Colonic mucosa (tissue), 4 donors: ENCODE measurements at places on chromosomes 4 and X. TPM values are rescaled to one million over a fixed set of nuclear protein-coding genes. Genes with fewer than 3 reads are reported as not detected.

Gene CXCL8
- total RNA-seq, result 4.7 TPM

GRCh38 chrX:151701071-151701470 lies 5.8 kb downstream of the PRRG3 start:
- DNase-seq, result no peak

Gene CENPVL2
- total RNA-seq, result not detected

Gene ANOS1
- total RNA-seq, result 0.52 TPM

DNA sequence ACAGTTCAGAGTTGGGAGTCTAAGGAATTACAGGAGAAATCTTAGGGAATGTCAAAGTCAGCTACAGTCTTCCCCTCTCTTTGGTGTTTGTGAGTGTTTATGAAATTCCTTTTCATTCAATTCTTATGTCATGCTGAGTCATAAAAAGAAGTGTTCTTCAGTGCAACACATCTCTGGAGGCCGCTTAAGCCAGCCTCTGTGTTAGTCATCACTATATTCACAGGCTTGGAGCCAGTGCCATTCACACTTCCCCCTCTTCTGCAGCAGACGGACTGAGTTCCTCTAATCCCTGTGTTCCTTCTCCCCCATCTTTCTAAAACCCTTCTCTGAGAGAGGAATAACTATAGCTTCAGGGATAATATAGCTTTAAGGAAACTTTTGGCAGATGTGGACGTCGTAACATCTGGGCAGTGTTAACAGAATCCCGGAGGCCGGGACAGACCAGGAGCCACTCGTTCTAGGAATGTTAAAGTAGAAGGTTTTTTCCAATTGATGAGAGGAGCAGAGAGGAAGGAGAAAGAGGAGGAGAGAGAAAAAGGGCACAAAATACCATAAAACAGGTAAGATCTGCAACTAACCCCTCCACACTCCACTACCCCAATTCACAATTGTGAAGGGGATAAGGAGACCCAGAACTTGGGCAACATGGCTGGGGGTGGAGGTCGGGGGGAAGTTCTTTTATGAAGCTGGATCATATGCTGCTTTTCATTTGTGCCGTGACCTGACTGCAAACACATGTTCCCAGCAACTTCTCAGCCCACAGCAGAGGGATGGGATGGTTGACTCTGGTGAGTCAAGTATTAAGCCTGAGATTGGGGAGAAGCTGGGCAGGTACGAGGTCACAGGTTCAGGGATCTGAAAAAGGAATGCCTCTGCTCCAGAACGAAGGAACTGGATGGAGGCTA lies at the start of gene SRPX2:
Gene SRPX2 (plus strand): TSS at position 244 of the 905 bp plus-strand sequence. CDS start 2,124 bp downstream, outside the sequence.
- DNase-seq, result no peak

Gene ATP2B3
- total RNA-seq, result 0.24 TPM

DNA sequence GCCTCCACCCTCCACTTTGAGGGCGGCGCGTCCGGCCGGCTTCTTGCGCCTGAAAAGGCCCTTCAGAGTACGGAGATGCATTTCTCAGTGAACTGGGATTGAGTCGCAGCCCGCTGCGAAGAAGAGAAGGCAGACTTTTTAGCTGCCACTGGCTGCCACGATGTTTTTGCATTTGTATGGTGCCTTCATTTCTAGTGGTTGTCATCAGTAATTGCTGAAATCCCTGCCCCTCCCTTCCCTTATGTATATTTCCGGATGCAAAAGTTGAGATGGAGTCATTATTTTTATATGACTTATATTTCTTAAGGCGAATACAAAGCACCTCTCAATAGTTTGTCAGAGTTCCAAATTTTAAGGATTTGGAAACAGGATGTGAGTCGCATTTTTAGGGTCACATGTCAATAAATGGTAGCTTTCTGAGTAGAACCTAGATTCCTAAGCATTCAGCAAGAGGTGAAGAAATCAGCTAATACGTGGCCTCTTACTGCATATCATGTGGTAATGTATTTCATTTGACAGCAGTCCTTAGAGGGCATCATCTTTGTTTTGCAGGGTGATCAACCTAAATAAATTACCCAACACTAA lies 658 bp downstream of the ATP6AP2 start:
- no peak for DNase-seq

Gene STARD8
- total RNA-seq, result 2.3 TPM

Gene DDX3X
- total RNA-seq, result 192 TPM

DNA sequence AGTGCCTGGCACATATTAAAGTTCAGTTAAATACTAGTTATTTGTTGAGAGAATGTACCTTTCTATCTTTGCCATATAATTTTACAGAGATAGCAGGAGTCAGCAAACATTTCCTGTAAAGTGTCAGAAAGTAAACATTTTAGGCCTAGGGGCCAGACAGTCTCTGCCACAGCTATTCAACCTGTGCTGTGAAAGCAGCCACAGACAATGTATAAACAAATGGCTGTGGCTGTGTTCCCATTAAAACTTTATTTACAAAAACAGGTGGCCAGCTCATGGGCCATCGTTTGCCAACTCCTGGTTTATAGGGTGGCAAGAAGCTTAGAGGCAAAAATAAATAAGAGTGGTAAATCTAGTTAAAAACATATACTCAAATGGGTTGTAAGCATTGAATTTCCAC lies 34.0 kb upstream of the BRS3 start:
- DNase-seq, result no peak

Gene UNC5C
- total RNA-seq, result 4.2 TPM

Gene REPS2
- 17.6 TPM for total RNA-seq

DNA sequence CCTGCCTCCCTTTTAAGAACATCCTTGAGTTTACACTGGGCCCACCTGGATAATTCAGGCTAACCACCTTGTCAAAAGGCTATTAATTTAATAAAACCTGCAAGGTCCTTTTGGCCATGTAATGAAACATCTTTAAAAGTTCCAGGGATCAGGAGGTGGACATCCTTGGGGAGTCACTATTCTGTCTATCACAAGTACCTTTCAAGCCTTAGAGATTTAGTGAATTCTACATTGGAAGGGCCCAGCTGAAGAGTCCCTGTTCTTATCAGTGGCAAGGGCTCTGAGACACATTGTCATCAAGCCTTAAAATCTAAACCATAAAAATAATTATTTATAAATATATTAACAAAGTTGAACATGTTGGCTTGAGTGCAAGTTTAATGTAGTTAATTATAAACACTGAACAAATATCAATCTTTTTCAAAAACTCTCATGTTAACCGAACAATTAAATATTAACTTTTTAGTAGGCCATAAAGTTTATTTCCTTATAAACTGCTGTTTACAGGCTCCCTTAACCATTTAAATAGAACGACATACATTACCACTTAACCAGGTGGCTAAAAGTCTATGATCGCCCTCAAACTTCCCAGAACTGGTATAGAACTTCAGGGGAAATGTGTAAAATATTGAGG lies 104.4 kb upstream of the CBR4 start:
- DNase-seq, result no peak

- no peak for DNase-seq
Measured at GRCh38 chr4:85790582-85790981, 315.6 kb downstream of the ARHGAP24 start.
